NCI-H187 treated with DMSO at 0.1 percent for 48 hours (cell line): ENCODE measurements at places on chromosomes 7 and 10.
A peak's percentile ranks its signal among the peaks of the same experiment; 100 is the strongest.

GRCh38 chr7:130266258-130266960 is at the start of gene CPA2:
Gene CPA2, plus strand, starts transcription at chr7:130266863. Its CDS starts 19 bp downstream, at chr7:130266882.
- DNase-seq: no peak

- DNase-seq: no peak
Observed at GRCh38 chr10:54880996-54881395, 80.0 kb upstream of the PCDH15 start.

DNA sequence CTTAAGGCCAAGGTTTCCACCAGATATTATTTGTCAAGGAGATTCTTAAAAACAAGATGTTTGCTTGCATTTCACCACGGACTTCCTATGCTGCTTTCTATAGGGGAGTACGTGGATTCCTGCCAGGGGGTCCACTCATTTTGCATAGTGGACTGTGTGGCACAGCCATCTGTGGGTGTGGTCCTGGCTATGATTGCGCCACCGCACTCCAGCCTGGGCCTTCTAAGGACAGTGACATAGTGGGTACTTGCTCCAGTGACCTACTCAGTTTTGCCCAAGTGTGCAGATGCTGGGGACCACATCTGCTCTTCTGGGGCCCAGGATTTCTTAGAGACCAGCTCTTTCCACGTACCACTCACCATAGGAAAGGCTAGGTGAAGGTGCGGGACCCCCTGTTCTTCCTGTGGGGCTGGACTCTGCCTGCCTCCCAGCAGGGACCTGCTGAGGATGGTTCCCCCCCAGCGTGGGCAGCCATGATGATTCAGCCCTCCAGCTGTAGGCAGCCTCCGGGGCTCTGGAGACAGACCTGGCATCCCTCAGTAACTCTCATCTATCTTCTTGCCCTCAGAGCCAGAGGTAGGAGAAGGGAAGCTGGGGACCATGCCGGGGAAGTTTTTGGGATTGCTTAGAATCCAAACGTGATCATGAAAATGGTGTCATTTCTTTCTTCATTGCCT is 42.9 kb downstream of the HK1 start:
- DNase-seq: no peak

DNA sequence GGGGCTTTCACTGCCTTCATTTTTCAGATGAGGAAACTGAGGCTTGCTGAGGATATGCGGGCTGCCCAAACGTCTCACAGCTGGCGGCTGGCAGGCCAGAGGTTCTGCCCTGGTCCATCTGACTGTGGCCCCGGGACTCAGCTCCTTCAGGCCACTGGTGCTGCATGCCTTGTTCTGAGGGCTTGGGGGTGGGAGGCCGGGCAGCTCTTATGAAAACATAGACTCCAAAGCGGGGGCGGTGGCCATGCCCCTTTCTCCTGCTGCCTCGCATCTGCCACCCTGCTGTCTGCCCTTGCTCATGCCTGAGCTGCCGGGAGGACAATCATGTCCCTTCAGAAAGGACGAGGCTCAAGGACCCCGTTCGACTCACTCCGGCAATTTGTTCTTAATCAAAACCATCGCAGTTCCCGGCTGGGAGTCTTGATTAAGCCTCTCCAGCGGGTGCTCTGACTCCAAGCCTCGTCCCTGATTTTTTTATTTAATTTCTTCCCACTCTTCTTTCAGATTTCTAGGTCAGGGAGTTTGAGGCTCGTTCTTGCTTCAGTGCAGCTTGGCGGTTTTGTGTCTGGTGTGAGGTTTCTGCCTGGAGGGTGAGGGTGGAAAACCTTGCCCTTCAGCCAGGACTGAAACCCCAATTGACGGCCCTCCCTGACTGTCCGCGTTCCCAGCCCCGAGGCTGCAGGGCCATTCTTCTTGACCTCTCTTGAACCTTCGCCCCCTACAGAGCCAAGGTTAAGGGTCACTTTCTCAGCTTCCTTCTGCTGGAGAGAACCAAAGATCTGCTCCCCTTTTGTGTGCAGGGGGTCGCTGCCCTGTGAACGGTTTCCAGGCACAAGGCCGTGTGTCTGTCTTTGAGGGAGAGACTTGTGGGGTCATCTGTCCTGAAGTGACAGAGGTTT is 120.8 kb downstream of the DNAJB6 start:
- no peak for DNase-seq

- DNase-seq: no peak
Observed at GRCh38 chr7:109638321-109638720, 1068.6 kb downstream of the DNAJB9 start.

GRCh38 chr10:77163670-77164348 is 473.8 kb downstream of the KCNMA1 start:
- no peak for DNase-seq

GRCh38 chr10:76303682-76304316 is 872.4 kb downstream of the LRMDA start:
- peak; percentile 50 for DNase-seq

GRCh38 chr7:44477063-44477830 is 13.2 kb downstream of the NUDCD3 start:
- DNase-seq: no peak

DNA sequence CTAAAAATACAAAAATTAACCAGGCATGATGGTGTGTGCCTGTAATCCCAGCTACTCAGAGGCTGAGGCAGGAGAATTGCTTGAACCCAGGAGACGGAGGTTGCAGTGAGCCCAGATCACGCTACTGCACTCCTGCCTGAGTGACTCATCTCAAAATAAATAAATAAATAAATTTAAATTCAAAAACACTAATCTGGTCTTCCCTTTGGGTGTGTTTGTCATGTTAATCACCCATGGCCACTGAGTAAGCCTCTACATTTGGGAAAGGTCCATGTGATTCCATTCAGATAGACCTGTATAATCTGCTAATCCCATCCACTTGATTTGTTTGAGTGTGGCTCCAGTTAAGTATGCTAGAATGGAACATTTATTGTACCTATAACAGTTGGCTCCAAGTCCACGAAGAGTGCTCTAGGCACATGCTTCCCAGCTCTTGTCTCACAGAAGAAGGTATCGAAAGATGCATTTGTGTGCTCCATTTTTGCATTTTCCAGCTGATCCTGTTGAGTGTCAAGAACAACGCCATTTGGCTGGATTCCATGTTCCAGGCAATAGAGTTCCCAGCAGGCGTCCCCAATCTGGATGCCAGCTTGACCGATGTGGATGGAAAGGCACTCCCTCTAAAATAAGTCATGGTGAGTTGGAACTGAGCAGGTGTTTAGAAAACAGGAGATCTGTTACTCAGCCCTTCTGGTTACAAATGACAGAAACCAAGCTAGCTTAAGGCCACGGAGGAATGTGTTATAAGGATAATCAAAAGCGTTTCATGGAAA is 4.0 kb downstream of the TUBAL3 start:
- peak; percentile 22 for DNase-seq
